Upper lobe of right lung (tissue), 1 donor: ENCODE measurements at places on chromosomes 5 and 9. TPM values are rescaled to one million over a fixed set of nuclear protein-coding genes. Genes with fewer than 3 reads are reported as not detected.

DNA sequence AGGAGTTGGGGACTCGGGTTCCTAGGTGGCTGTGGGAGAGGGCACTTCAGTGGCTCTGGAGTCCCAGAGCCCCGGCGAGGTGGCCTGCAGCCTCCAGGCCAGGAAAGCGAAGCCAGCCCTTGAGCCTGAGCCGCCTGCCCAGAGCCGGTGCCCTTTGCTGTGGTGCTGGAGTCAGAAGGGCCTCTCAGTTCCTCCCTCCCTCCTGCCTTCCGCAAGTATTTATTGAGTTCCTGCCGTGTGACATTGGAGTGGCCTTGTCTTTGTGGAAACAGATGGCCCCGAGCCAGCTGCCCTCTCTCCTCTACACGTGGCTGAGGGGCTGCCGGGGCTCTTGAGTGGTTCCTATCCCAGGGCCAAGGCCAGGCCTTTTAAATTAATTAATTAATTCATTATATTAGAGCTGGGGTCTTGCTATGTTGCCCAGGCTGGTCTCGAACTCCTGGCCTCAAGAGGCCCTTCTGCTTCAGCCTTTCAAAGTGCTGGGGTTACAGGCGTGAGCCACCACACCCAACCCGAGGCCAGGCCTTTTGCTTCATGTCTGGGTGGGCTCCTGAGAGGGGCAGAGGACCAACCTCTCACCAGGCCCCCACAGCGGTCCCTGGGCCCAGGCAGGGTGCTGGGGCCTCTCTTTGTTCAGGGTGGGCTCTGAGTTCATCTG is 45.6 kb upstream of the IER5L start:
- H3K27ac ChIP-seq: no peak overlapping the region
- H3K4me1 ChIP-seq: peaks cover 14% of the 10 kb centered on the region
- no peaks in the 10 kb centered on the region for H3K36me3 ChIP-seq

DNA sequence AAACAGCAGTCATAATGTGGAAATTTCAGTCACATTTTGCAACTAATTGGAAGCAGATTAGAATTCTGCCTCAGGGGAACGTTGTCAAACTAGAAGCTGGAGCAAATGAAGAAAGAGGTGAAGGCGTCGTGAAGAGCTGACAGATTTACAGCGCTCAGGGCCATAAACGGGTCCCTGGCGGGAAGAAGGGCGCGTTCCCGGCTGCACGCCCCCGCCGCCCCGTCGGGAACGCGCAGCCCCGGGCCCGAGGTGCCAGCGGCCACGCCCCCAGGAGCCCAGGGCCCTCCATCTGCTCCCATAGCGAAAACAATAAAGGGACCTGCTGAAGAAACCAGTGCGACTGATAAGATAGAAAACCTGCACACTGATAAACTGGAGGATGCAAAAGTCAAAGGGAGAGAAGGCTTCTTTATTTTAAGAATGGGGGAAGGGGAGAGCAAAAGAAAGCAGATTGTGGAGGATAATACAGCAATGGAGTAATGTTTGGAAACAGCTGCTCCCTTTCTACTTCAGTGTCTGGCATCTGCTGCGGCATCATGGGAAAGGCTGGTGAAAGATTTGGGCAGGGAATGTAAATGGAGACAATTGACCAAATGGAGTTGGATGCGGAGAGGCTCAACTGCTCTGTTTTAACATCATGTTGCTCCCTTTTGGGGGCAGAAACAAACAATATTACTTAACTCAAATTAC is 11.1 kb downstream of the ZNF608 start:
- H3K4me1 ChIP-seq: peaks cover 39% of the 10 kb centered on the region
- no peaks in the 10 kb centered on the region for H3K27me3 ChIP-seq
- peak overlapping the region; percentile 31 for H3K27ac ChIP-seq
- H3K36me3 ChIP-seq: no peaks in the 10 kb centered on the region
- peak overlapping the region; percentile 31 for H3K4me3 ChIP-seq

DNA sequence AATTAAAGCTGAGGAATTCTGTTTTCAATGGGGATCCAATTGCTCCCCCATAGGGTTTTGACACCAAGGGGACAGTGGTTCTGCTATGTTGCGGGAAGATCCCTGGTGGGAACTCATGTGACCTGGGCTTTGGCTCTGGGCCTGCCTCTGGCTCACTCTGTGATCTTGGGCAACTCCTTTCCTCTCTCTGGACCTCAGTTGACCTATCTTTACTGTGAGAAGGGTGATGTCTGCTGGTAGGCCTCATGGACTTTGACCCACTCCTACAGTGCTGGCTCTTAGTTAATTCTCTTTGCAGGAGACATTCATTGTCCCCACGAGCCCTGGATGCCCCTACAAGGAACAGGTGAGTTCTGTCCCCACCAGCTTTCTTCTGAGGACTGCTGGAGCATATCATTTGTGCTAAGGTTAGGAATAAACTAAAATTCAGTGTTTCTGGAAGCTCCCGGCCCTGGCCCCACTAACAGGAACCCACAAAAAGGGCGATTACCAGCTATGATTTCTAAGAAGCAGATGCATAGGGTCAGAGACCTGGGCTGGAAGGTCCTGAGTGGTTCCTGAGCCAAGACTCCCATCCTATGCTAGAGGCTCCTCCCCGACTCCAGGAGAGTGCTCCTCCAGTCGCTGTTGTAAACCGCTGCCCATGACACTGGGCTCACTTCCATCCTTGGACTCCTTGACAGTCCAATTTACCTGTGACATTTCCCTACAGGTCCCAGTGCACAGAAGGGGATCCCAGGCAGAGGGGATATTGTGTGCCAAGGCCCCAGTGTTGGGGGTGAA is 218.3 kb downstream of the PAX5 start:
- H3K27me3 ChIP-seq: peaks cover 28% of the 10 kb centered on the region
- H3K4me3 ChIP-seq: no peak overlapping the region
- no peak overlapping the region for H3K27ac ChIP-seq

- H3K4me1 ChIP-seq: no peaks in the 10 kb centered on the region
- no peak overlapping the region for H3K4me3 ChIP-seq
- no peaks in the 10 kb centered on the region for H3K36me3 ChIP-seq
- H3K27ac ChIP-seq: no peak overlapping the region
Observed at GRCh38 chr5:3214838-3215374, 380.7 kb upstream of the IRX1 start.

FANCC gene
- 13.5 TPM for total RNA-seq

- peaks cover 6% of the 10 kb centered on the region for H3K4me1 ChIP-seq
- no peak overlapping the region for H3K27ac ChIP-seq
- H3K4me3 ChIP-seq: no peak overlapping the region
- peak; percentile 73 for DNase-seq
Observed at GRCh38 chr5:132012371-132013005, 1.0 kb upstream of the ACSL6 start.

- H3K27ac ChIP-seq: no peak overlapping the region
- H3K27me3 ChIP-seq: no peaks in the 10 kb centered on the region
- no peak overlapping the region for H3K4me3 ChIP-seq
Observed at GRCh38 chr5:145362266-145362665, 472.9 kb downstream of the PRELID2 start.

DNA sequence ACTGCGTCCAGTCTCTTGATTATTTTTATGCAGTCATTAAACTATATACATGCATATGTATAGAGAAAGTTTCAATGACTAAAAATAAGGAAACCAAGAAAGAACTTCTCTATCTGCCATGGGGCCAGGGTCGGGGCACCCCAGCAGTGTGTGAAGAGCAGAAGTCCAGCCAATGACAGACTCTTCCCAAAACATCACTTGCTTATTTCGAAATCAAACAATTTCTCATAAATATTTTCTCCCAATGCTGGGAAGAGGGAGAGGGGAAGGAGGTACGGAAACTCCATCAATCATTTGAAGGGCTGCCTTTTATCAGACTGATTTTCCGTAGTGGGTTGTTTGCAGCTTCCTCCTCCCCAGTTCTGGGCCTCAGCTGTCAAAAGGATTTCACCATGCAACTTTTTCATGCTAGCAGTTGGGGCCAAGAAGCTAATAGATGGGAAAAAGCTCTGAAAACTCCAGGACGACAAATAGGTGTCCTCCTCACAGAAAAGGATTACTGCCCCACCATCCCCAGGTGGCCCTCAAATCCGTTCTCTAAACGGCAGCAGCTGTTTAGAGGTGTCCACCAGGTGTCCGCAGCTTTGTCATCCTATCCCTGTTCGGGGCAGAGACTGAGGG is 617 bp upstream of the FPGS start:
- H3K27me3 ChIP-seq: no peaks in the 10 kb centered on the region
- peak overlapping the region; percentile 94 for H3K27ac ChIP-seq
- H3K36me3 ChIP-seq: peaks cover 20% of the 10 kb centered on the region
- no peak for DNase-seq
- peaks cover 40% of the 10 kb centered on the region for H3K4me1 ChIP-seq

SAPCD2 gene
- total RNA-seq: 0.84 TPM

GRCh38 chr5:137167187-137167586 is 331.9 kb downstream of the SPOCK1 start:
- no peak overlapping the region for H3K27ac ChIP-seq
- no peak overlapping the region for H3K4me3 ChIP-seq
- H3K36me3 ChIP-seq: no peaks in the 10 kb centered on the region
- no peaks in the 10 kb centered on the region for H3K27me3 ChIP-seq
- no peak for DNase-seq
- H3K4me1 ChIP-seq: no peaks in the 10 kb centered on the region

DNA sequence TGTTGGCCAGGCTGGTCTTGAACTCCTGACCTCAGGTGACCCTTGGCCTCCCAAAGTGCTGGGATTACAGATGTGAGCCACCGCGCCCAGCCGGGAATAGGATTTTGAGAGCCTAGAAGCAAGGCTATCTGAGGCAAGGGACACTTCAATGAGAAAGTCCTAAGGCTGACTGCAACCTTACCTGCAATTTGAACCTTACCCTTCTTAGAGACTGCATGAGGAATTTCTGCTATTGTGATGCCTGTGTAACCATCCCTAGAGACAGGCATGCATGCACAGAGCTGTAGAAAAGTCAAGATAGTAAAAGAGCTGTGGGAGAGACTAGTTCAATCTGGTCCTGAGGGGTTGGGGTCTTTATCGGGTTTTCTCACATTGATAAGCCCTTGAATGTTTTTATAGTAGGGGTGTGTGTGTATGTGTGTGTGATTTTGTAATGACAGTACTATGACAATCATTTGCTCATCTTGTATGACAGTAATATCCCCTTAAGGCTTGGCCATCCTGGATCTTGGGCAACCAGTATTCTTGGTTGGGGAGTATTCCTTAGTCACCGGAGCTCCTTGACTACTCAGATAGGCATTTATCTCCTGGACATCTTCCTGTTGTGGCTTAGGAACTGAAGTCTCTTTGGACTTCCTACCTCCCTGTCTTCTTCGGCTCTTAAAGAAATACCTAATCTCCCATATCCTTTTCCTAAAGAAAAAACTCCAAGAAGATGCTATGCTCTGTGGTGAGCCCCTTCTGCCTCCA is 11.2 kb downstream of the DNAJB5 start:
- H3K4me1 ChIP-seq: no peaks in the 10 kb centered on the region
- H3K36me3 ChIP-seq: peaks cover 7% of the 10 kb centered on the region
- no peak overlapping the region for H3K4me3 ChIP-seq
- H3K27ac ChIP-seq: no peak overlapping the region
- no peaks in the 10 kb centered on the region for H3K27me3 ChIP-seq

GRCh38 chr9:74859786-74860185 is 27.9 kb downstream of the TRPM6 start:
- no peak for DNase-seq
- no peaks in the 10 kb centered on the region for H3K36me3 ChIP-seq
- H3K4me3 ChIP-seq: no peak overlapping the region
- H3K27me3 ChIP-seq: no peaks in the 10 kb centered on the region

- H3K36me3 ChIP-seq: no peaks in the 10 kb centered on the region
- H3K4me3 ChIP-seq: no peak overlapping the region
- no peak for DNase-seq
- H3K4me1 ChIP-seq: no peaks in the 10 kb centered on the region
Observed at GRCh38 chr5:94577466-94578245, 40.7 kb downstream of the KIAA0825 start.

- H3K4me3 ChIP-seq: no peak overlapping the region
- H3K27ac ChIP-seq: no peak overlapping the region
Observed at GRCh38 chr5:139952574-139952973, 90.5 kb downstream of the NRG2 start.

- no peaks in the 10 kb centered on the region for H3K4me1 ChIP-seq
- H3K27ac ChIP-seq: no peak overlapping the region
- H3K27me3 ChIP-seq: no peaks in the 10 kb centered on the region
- DNase-seq: no peak
Observed at GRCh38 chr9:114046875-114047274, 31.2 kb downstream of the AMBP start.

GRCh38 chr5:66814146-66814991 is 218.2 kb downstream of the MAST4 start:
- H3K4me1 ChIP-seq: no peaks in the 10 kb centered on the region
- H3K27me3 ChIP-seq: no peaks in the 10 kb centered on the region
- no peak for DNase-seq
- no peaks in the 10 kb centered on the region for H3K36me3 ChIP-seq

GRCh38 chr5:112077180-112077579 is 320.2 kb upstream of the NREP start:
- H3K27me3 ChIP-seq: no peaks in the 10 kb centered on the region
- H3K36me3 ChIP-seq: no peaks in the 10 kb centered on the region
- no peak overlapping the region for H3K27ac ChIP-seq
- no peak overlapping the region for H3K4me3 ChIP-seq
- DNase-seq: no peak

DNA sequence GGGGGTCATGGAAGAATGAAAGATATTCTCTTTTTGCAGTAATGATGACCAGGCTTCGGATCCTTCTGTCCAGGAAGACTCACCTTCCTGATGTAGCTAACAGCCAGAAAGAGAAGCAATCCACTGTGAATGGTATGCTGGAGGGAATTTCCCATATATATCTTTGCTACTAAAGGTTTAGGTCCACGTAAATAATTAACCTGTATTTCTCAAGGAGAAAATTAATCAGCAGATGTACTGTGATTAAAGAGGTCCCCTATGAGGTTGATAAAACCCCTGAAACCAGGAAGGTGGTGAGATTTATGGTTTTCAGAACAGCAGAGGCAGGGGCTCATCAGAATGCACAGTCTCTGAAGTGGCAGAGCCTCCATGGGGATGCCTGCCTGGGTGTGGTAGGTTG is 11.4 kb upstream of the RAB3C start:
- H3K4me1 ChIP-seq: no peaks in the 10 kb centered on the region
- no peak overlapping the region for H3K4me3 ChIP-seq
- no peak for DNase-seq
- no peak overlapping the region for H3K27ac ChIP-seq
- no peaks in the 10 kb centered on the region for H3K27me3 ChIP-seq

DNA sequence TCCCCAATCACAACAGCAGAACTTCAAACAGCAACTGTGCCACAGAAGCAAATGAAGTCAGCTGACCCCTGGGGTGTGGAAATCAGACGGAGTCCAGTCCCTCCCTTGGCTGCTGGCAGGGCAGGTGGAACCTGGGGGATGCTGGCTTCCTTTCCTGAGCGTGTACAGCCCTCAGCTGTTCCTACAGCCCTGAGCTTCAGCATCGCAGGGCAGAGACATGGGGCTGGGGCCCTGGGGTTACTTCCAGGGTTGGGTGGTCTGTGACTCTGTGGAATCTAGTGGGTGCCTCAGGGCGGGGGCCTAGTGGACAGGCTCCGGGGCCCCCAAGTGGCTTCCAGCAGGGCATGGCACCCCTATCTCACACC is 7.3 kb upstream of the RXRA start:
- H3K4me3 ChIP-seq: no peak overlapping the region
- peaks cover 7% of the 10 kb centered on the region for H3K4me1 ChIP-seq
- no peaks in the 10 kb centered on the region for H3K36me3 ChIP-seq
- no peaks in the 10 kb centered on the region for H3K27me3 ChIP-seq
- peak; percentile 48 for DNase-seq
- no peak overlapping the region for H3K27ac ChIP-seq

CDH6 gene
- total RNA-seq: 9.4 TPM

- no peak for DNase-seq
- H3K27me3 ChIP-seq: no peaks in the 10 kb centered on the region
- H3K27ac ChIP-seq: no peak overlapping the region
- no peak overlapping the region for H3K4me3 ChIP-seq
- H3K36me3 ChIP-seq: no peaks in the 10 kb centered on the region
Observed at GRCh38 chr5:16914584-16914983, 21.5 kb downstream of the MYO10 start.

GRCh38 chr5:37738057-37738691 is 101.7 kb downstream of the GDNF start:
- H3K4me1 ChIP-seq: no peaks in the 10 kb centered on the region
- no peak overlapping the region for H3K27ac ChIP-seq
- no peak for DNase-seq
- H3K27me3 ChIP-seq: no peaks in the 10 kb centered on the region
- no peaks in the 10 kb centered on the region for H3K36me3 ChIP-seq
